NCI-H2227 treated with DMSO at 0.1 percent for 48 hours (cell line): ENCODE measurements at places on chromosomes 5 and 9.

DNA sequence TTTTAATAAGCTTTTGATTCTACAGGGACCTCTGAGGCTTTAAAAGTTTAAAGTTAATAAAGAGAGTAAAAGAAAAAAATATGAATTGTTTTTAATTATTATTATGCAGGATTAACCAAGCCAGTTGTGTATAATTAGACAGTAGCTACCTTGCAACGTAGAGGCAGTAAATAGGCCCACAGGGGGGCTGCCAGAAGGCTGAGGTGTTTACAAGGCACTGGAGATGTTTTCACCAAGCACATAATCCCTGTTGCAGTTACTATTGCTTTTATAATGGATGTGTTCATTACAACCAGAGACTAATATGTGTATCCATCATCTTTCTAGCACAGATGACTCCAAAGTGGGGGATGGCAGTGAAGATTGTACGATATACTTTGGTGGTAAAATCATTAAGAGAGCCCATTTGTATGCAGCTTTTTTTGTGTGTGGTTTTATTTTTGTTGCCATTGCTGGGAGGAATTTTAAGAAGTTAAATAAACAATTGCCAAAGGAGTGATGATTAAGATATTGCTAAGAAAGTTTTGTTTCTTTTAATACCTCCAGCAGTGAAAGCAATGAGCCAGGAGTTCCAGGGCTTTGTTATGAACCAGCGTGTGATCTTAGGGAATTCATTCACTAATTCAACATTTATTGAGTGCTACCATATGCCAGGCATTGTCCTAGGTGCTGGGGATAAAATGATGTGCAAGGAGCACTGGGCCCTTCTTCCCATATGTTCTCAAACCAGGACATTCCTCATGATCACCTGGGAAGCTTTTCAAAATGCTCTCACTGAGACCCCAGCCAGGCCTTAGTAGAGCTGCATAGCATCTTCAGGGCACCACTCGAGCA lies 138.7 kb upstream of the EFNA5 start:
- DNase-seq, result no peak

DNA sequence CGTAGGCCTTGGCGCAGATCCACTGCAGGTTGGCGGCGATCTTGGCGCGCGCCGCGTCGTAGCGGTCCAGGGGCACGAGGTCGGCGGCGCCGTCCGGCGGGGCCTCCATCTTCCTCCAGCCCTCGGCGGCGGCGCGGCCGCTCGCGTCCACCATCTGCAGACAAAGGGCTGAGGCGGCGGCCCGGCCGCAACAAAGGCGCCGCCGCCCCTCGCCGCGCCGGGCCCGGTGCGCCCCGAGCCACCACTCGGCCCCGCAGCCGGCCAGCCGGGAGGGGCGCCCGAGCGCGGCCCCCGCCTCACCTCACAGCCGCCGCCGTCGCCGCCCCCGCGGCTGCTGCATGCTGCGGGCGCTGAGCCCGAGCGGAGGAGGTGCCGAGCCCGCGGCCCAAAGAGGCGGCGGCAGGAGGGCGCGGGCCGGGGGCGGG lies 328 bp downstream of the CAMSAP1 start:
- no peak for DNase-seq

- DNase-seq, result no peak
These were observed 1.6 kb downstream of the BTNL3 start for GRCh38 chr5:180990086-180990881.

- DNase-seq, result no peak
These were observed 5.7 kb downstream of the CDO1 start for GRCh38 chr5:115810761-115811160.

- DNase-seq, result peak; percentile 20
These were observed at the start of gene AIF1L for GRCh38 chr9:131096269-131097125. TSS of gene AIF1L (plus strand) at chr9:131096531. CDS start at chr9:131096630, 99 bp downstream.

GRCh38 chr9:131226226-131226625 lies 50.1 kb downstream of the FAM78A start:
- DNase-seq, result no peak

GRCh38 chr5:123460296-123460729 lies 37.1 kb upstream of the CEP120 start:
- DNase-seq, result no peak

GRCh38 chr9:116753389-116753788 lies 66.3 kb downstream of the TRIM32 start:
- DNase-seq, result no peak

DNA sequence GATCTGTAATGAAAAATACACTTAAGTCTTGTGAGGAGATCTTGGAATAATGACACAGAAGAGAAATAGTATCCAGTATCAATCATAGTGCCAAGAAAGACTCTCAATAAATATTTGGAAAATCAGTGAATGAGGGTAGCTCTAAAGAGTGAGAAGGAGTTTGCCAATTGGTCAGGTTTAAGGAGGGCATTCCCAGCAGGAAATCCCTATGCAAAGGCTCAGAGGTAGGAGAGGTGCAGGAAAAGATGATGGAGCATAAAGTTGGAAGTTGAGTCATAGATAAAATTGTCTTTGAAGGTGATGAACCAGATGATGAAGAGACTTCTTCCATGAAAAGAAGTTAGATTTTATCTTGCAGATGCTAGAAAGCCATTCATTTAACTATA lies 27.8 kb downstream of the TNPO1 start:
- DNase-seq, result no peak

- no peak for DNase-seq
These were observed 41.4 kb upstream of the CCDC112 start for GRCh38 chr5:115337882-115338281.

- no peak for DNase-seq
These were observed 38.9 kb downstream of the BICD2 start for GRCh38 chr9:92725766-92726165.

DNA sequence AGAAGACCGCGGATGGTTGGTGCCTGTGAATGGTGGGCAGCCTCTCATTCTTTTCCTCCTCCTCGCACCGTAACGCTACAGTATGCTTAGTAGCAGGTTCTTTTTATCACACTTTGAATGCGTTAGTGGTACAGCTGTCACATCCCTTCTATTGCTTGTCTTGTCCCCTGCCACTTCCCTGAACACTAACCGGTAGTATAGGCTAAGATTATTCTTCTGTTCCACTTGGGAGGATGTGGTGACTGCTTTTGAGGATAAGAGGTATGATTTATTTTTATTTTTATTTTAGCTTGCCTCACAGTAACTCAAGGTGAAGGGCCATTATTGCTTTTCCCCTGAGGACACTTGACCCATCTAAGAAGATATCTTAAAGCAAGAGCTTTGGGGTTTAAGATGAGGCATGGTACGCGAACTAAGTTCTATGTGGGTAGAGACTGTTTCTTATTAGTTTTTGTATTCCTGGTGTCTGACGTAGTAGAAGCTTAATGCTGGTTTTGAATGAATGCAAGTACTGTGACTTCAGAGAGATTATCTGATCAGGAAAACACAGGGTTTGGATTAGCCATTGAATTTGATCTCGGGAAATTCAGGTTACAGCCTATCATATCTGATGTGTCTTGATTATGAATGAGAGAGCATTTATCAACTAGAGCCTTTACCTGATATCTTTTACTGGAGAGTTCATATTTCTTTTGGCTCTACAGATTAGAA lies 951 bp downstream of the UNC13B start:
- DNase-seq, result peak; percentile 1

DNA sequence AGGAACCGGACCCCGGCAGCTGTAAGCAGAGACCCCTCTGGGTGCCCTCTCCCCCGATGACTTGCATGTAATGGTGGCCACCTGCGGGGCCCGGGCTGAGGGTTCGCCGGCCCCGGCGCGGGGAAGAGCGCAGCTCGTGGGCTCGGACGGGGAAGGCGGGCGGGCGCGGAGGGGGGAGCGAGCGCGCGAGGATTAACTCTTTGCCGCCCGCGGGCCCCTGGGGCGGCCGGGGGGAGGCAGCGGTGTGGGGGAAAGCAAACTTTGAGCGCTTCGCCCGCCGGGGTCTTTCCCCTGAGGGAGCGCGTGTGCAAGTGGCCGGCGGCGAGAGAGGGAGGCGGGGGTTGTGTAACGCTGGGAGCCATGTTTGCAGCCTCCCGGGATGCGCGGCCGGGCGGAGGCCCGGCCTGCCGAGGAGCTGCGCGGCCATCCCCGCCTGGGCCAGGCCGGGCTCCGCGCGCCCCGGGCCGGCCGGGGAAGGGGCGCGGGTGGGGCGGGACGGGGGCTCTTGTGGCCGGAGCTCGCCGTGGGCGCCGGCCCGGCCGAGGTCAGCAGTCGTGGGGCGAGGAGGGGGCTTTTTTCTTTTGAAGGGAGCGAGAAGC lies 547 bp downstream of the ANP32B start:
- DNase-seq, result no peak

DNA sequence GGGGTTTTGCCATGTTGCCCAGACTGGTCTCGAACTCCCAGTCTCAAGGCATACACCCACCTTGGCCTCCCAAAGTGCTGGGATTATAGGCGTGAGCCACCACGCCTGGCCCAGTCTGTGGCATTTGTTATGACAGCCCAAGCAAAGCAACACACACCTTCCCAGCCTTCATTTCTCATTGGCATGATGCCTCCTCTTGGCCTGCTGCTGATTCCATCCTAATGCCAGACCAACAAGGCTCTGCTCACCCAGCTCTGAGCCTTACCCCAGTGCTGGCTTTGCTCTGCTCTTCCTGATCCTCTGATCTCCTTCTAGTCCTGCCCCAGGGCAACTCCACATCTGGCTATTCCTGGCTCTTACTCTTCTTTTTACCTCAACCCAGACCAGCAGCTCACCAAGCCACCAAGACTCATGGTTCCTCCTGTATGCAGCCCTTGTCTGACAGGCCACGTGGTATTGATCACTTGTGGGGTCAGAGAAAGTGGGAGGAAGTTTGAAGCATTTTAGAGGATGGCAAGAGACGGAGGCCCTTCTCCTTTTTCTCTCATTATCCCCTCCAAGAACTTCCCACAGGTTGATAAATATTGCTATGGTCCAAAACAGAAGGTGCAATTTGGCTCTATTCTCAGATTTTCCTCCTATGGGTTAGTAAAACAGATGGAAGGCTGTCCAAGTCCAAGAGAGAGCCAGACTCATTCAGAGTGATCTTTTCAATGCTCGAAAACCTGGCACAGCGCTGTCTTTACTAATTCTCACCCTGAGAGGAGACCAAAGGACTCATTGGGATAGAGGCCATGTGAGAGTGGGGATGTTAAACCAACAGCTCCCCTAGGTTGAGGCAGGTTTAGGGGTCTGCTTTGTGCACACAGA lies 958 bp downstream of the CD180 start:
- DNase-seq, result no peak

DNA sequence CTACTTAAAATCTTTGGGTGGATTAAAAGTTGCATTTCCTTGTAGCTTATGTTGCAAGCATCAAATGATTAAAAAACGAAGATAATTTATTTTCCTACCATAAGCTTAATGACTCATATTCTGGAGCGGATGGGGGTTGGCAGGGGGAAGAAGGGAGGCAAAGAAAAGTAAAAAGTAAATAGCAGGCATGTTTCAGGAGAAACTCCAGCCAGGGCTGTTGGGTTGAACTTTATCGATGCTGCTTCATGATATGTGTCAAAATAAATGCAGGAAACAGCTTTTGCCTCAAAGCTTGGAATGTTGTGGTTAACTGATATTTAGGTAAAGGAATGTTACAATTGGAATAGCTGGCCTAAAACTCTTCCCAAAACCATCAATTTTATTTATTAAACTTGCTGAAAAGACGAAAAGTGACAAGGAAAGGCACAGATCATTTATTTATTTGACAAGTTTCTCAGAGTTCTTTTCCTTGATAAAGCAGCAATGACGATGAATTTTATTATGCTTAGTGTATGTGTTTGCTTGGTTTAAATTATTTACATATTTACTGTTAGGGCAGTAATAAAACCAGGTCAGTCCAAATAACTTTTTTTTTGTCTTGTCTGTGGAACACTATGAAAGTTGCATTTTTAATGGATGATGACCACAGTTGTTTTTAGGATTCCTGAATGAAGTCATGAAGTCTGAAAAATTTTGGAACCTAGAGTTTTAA lies 177.9 kb downstream of the PCSK1 start:
- DNase-seq, result no peak

DNA sequence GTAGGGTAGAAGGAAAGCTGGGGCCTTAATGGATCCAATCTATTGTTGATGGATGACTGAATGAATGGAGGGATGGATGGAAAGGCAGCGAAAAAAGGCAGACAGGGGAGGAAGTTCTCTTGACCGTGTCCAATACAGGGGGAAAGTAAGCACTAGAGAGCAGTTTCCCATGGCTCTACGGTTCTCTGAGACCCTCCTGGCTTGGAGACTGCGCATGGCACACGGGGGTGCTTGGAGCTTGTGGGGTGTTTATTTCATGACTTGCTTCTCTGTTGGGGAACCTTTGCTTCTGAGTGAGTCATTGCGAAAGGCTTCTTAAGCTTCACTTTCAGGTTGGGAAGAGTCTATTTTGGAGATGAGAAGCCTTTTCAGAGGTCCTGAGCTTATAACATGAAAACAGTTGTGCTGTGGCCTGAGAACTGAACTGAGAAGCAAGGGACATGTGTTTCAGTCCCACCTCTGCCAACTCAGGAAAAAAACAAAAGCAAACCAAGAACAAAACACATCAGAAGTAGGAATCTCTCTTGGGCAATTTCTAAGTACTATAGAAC lies 12.8 kb upstream of the TEX48 start:
- no peak for DNase-seq

GRCh38 chr9:111938427-111938800 lies 41.8 kb downstream of the UGCG start:
- DNase-seq, result no peak

DNA sequence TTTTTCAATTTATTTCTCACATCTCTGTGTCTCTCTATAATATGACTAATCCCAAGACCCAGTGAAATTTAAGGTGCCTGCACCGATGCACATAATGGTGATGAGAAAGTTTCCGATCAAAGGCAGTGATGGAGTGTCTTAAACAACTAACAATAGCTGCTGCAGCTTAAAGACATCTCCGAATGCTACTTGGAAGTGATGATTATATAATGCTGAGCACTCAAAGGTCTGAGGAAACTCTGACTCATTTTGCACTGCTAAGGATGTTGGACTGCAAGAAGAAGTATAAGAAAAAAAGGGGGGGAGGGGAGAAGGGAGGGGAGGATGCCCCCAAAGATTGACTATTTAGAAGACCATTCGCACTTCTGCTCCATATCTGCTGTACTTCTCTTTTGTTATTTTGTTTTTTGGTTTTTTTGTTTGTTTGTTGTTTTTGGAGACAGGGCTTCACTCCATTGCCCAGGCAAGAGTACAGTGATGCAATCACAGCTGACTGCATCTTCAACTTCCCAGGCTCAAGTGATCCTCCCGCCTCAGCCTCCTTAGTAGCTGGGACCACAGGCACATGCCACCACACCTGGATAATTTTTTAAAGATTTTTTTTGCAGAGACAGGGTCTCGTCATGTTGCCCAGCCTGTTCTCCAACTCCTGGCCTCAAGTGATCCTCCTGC lies 192.2 kb downstream of the HSD17B3 start:
- peak; percentile 5 for DNase-seq

GRCh38 chr9:70954126-70954525 lies 167.3 kb downstream of the TRPM3 start:
- DNase-seq, result no peak

DNA sequence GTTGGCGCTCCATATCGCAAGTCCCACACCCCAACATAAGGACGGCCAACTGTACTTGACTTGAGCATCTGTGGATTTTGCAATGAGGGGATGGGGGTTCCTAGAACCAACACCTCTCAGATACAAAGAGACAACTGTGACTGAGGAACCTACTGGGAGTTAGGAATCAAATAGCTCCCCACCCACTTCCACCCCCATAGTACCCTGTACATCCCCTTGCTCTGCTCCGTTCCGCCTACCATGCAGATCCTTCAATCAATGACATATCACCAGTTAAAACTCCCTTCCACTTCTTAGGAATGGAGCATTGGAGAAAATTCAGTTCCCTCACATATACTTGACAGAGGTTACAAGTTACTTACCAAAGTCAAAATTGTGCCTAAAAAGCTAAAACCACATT lies 140.9 kb downstream of the MLLT3 start:
- DNase-seq, result no peak

GRCh38 chr5:1949253-1949652 lies 66.5 kb upstream of the IRX4 start:
- no peak for DNase-seq

- no peak for DNase-seq
These were observed 490.0 kb upstream of the PIK3R1 start for GRCh38 chr5:67725604-67726003.
